ENCODE measurements at places on chromosomes 7 and 10.

- no peak for DNase-seq
Observed at GRCh38 chr7:2971914-2972834, 71.5 kb downstream of the CARD11 start.

DNA sequence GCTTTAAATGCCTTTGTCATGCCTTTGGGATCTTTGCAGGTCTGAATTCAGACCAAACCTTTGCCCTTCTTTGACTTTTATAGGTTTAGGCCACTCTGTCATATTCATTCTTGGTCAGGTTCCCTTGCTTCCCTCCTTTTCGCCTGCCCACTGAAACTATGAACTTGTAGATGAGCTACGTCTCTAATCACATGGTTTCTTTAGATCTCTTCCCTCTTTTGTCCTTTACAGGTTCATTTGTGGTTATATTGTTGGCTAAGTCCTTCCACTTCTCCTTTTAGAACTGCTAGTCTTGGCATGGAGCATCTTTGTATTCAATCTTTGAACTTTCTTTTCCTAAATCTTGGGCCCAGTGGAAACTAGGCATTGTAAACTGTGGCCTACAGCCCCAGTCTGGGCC lies 104.0 kb upstream of the ZEB1 start:
- DNase-seq = no peak

GRCh38 chr10:12589291-12589690 lies 239.9 kb downstream of the CAMK1D start:
- DNase-seq = no peak

DNA sequence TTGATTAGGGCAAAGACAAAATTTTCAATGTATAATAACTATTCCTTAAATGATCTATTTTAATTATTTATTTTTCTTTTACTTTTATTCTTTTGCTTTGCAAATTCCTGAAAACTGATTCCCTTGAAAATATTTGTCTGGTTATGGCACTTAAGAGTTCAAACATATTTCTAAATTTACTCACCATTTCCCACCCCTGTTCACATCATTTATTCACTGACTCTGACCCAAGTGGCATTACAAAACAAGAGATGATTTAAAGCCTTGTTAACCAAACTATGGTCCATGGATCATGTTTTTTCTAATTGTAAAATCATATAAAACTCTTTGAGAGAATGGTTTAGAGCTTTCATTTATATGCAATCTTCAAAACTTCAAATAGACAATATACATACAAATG lies 1256.1 kb upstream of the LRRN3 start:
- no peak for DNase-seq

DNA sequence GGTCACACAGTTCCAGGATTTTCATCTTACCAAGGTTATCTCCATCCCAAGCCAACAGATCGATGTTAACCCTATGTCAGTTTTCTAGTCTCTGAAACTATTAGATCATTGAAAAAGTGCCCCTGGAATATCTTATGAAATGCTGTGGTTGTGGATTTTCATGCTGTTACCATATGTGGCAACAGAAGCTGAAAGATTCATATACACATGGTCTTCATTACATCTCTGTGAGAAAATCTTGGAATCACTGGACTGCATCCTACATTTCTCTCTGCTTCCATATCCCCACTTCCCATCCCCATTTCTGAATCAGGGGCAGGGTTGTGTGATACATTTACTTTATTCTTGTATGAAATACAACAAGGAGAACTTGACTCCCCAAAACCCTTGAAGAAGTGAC lies 146.1 kb downstream of the SLC16A9 start:
- no peak for DNase-seq

- DNase-seq = no peak
Observed at GRCh38 chr10:69837261-69837660, 35.6 kb downstream of the COL13A1 start.

GRCh38 chr7:112360681-112361080 lies 89.6 kb upstream of the IFRD1 start:
- DNase-seq = no peak

GRCh38 chr10:60846173-60846572 lies 67.9 kb downstream of the CDK1 start:
- no peak for DNase-seq

DNA sequence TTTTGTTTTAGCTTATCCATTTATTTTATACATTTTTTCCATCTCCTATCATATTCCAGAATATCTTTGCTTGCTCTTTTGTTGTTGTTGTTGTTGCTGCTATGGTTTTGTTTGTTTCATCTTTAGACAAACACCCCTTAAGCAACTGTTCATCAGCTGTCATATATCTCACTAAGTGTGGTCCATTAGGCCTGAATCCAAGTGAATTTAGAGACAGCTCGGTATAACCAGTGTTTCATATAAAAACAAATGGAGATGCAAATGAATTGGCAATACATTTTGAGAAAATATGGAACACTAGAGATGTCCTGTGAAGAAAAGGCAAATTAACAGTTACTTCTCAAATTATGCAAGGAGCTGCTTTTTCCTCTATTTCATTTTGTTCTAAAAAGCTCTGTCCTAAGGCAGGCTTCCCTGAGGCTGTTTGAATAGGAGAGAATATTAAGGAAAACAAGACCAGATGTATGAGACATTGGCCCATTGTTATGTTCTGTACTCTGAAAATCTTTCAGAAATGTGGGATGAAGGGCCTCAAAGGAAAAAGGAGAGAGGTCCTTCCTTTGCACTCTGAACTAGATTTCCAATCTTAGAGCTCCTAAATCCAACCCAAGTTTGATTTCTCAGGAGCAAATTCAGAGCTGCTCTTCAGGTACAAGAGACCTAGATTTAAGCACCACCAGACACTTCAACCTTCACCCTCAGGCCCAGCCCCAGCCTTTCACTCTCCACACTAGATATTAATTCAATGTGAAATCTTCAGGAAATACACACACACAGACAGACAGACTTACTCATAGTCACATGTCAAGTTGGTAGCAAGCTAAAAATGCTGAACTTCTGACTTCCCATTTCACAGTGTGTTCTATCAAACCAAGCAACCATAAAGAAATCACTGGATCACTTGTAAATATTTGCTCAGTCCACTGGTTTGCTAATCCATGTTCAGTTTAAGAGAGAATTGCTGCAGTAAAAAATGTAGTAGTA lies 5.4 kb downstream of the TFEC start:
- no peak for DNase-seq

- no peak for DNase-seq
Observed at GRCh38 chr7:81623251-81623855, 146.5 kb downstream of the HGF start.

DNA sequence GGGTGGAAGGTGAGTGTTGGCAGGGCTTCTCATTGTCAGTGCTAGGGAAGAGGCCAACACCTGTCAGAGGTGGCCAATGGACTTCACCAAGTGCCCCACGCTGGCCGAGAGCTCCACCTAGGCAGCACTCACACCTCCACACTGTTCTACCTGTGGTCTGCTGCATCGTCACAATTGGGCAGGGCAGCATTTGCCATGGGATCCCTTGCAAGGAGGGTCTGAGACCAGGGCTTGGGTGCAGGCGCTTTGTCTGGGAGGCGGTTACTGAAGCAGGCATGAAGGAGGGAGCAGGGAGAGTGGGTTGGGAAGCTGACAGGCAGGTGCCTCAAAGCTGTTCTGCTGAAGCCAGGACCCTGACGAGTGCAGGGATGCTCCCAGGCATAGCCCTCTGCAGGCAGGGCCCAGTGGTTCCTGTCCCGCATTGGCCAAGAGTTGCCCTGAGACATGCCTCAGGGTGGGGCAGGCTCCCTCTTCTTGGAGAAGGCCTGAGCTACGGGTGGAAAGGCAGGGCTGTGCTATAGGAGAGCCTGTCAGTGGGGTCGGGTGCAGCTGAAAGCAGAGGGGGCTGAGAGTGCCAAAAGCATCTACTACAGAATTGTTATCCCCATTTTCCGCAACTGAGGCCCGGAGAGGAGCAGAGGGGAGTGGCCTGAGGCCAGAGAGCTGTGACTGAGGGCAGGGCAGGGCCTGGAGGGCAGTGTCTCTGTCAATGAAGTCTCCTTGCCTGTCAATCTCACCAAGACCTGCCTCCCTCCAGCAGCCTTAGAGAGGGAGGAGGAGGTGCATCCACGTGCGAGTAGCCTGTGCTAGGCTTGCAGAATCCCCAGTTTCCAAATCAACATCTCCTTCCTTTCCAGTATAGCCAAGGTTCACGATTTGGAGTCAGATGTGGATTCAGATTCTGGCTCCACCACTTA lies 4.0 kb downstream of the RBP3 start:
- DNase-seq = no peak

DNA sequence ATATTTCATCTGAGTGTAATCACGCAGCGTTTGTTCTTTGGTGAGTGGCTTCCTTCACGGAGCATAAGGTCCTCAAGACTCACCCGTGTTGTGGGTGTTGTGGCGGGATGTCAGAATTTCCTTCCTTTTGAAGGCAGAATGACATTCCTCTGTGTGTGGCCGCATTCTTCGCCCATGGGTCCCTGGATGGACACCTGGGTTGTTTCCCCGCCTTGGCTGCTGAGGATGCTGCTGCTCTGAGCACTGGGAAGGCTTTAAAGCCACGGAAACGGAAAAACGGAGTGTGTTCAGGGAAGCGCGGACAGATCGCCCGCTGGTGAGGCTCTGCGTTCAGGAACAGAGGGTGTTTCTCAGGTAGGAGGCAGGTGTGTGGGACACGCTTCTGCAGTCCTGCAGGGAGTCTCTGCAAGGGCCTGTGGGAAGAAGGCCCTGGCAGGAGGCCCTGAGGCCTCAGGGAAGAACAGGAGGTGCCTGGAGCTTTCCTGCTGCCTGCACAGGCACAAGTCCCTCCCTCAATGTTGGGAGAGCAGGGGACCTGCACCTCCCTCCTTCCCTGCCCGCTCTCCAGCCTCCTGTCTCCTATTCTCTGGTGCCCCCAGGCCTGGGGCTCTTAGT lies 35.7 kb upstream of the SHH start:
- DNase-seq = no peak

DNA sequence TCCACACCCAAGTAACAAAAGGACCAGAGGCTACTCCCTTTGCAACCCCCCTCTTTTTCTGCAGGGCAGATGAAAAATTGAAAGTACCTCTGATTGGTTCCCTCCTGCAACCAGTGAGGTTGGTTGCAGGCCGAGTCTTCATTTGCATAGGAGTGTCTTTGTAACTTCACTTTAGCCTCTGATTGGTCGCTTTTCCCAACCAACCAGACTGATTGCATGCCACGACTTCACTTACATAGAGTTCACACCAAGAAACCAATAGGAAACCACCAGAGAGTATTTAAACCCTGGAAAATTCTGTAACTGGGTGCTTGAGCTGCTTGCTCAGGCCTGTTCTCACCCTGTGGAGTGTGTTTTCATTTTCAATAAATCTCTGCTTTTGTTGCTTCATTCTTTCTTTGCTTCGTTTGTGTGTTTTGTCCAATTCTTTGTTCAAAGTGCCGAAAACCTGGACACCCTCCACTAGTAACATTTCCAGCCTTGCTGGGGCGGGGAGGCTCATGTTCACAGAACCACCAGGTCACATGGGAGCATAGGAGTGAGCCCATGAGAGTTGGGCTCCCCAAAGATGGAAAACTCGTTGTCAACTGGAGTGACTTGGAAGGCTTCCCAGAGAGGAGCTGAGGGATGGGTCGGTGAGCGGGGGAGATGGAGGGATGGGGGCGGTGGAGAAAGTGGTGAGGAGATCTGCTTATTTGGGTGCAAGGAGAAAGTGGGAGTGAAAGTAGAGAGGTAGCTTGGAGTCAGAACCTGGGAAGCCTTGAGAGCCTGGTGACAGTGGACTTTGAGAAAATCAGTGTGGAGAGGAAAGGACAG lies 223.6 kb downstream of the GFRA1 start:
- DNase-seq = no peak

- no peak for DNase-seq
Observed at GRCh38 chr7:114885836-114886235, 36.1 kb upstream of the MDFIC start.

GRCh38 chr7:45955286-45955685 lies 34.2 kb upstream of the IGFBP3 start:
- no peak for DNase-seq

GRCh38 chr10:72821606-72822005 lies 71.9 kb upstream of the OIT3 start:
- DNase-seq = no peak

DNA sequence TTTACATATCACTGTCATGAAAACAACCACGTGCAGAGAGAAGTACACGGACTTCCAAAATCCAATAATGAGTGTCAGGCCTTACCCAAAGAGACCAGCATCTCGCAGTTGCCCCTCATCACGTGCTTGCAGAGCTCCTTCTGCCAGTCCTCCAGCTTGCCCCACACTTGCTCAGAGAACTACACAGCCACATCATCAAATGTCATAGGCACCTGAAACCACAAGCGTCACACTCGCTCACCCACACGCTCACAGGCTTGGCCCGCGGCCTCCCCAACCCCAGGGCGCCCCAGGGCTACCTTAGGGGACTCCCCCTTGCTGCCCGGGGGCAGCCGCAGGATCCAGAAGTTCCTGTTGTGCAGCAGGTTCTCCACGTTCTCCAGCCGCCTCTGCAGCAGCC lies 123.4 kb upstream of the ZNF746 start:
- peak; percentile 90 for DNase-seq
